ENCODE measurements at places on chromosomes 11 and 22.
A peak's percentile ranks its signal among the peaks of the same experiment; 100 is the strongest.

DNA sequence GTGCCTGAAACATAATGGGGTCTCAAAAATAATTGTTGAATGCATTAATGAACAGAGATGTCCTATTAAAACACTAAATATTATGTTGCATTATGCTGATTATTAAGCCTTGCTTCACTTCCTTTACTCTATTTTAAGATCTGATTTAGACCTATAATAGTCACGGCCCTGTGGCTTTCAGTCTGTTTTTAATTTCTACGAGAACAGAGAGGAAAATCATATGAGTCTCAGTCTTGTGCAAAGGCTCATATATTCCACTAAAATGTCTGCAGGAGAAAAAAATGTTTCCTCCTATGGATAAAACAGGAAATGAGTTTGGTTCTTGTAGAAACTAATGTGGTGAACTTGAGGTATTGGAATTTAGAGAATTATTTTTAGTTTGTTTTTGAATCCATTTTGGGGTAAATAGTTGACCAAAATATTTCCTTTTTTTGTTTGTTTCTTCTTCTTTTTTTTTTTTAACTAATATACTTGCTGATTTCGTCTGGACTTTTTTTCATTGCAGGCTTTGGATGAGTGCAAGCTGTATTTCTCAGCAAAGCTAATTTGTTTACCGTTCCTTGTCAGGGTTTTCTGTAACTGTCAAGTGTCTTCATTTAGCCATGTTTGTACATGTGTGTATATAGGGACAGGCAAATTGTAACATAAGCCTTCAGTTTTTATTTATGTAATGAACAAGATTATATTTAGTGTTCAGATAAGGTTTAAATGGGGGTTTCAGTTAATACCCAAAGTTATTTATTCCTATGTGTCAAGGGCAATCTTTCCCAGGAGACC, 139.1 kb upstream of the DDI1 start:
- no peak for DNase-seq

DNA sequence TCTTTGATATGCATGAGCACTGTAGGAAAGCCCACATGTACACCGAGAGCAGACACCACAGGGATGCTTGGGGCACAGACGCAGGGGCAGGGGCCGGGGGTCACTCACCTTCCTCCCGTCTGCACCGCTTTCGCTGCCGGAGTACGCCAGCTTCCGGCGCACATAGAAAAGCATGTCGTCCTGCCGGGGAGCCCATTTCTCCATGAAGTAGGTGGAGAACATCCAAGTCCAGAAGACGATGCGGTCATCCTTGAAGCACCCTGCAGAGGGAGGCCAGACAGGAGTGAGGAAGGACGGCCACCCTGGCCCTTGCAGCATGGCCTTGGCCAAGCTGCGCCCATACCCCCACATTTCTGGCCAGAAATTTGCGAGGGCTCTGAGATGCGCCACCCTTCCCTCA, 28.8 kb downstream of the KIAA0930 start:
- DNase-seq: no peak

GRCh38 chr11:34343153-34343552, 14.7 kb downstream of the ABTB2 start:
- no peak for DNase-seq

DNA sequence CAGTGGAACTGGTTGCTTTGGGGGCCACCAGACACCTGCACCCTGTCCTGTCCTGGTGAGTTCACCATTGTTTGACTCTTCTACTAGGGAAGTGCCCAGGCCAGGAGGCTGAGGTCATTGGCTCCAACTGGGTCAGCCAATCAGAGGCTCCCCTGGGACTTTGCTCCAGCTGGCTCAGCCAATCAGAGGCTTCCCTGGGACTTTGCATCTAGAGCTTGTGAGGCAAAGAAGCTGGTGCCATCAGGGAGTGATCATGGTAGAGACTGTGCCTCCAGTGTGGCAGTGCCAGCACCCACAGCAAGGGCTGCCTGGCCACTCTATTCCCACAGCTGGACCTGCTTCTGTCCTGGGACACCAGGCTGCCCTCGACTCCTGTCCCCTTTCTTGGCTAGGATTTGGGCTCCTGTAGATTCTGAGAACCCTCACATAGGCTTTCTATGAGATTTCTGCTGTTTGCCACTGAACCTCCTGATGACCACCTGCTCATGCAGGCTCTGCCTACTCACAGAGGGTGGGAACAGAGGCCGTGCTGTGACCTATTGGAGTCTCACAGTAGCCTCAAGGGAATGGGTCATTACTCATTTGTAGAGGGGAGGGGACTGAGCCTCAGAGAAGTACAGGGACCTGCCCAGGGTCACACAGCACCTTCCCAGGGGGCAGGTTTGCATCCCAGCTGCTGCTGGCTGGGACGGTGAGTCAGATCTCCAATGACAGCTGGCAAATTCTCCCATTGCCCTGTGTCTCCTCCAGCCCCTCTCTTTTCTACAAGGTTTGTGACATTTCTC, 59.2 kb upstream of the SHISAL1 start:
- no peak for DNase-seq

- no peak for DNase-seq
Measured at GRCh38 chr11:124672536-124673215, 863 bp downstream of the SIAE start.

DNA sequence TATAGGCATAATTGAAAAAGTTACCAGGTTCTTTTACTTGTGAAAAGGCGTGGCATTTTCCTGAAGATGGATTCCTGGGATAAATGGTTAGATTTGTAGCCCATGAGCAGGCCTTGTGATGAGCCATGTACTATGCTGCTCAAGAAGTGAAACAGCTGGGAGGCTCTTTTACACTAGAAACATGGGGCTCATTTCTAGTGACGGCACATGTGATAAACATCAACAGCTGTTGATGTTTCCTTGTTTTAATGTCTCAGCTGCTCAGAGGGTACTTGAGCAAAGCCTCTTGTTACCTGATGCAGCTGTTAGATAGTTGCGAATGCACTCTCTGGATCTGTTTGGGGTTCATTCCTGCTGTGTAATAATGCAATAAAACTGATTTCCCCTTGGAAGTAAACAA, 396.8 kb downstream of the GUCY1A2 start:
- no peak for DNase-seq

GRCh38 chr11:16853859-16854258, 115.4 kb downstream of the C11orf58 start:
- DNase-seq: no peak

DNA sequence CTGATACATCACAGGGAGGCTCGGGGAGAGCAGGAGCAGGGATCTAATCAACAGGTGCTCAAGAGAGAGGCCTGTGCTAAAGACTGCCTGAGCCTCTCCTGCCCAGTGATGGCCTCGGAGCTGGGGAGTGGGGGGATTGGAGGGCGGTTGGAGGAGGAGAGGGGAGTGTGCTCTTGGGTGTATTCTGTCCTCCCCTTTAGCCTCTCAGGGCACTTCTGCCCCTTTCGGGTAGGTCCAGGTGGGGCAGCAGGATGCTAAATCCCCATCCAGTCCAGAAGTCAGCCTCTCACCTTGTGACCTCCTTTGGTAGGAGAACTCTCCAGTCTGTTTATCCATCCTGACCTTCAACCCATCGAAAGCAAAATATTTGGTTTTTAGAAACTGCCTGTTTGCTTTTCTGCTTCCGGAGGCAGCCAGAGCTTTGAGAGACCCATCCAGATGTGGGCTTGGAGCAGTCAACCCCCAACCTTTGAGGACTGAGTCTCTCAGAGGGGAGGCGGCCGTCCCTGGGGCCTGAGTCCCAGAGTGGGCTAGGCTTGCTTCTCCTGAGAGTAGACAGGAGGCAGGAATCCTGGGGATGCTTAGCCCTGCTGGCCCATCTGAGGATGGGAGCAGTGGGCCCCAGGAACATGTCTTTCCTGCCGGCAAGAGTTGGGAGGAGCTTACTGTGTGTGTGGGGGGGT, 105.2 kb upstream of the SYT13 start:
- DNase-seq: no peak

- DNase-seq: no peak
Measured at GRCh38 chr11:85791409-85791990, 19.4 kb downstream of the SYTL2 start.

DNA sequence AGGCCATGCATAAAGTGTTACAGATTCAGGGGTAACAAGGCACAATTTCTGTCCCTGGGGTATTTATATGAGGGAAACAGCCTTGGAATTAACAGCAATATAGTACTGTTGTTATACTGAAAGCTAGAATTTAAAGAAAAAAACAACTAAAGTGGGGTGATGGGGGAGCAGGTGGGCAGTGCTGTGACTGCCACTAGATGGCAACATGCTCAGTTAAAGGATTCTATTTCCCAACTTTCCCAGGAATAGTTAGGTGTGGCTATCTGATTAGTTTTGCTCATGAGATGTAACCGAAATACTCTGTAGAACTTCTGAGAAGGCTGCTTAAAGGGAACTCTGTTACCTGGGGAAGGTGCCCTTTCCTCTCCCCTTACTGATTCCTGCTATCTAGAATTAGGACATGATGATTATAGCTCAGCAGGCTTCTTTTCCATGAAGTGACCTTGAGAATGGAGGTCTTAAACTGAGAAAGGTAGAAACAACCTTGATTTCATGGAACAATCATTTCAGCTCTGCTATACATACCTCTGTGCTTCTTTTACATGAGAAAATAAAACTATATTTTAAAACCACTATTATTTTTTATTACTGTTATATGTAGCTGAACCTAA, 102.6 kb downstream of the RELT start:
- no peak for DNase-seq

DNA sequence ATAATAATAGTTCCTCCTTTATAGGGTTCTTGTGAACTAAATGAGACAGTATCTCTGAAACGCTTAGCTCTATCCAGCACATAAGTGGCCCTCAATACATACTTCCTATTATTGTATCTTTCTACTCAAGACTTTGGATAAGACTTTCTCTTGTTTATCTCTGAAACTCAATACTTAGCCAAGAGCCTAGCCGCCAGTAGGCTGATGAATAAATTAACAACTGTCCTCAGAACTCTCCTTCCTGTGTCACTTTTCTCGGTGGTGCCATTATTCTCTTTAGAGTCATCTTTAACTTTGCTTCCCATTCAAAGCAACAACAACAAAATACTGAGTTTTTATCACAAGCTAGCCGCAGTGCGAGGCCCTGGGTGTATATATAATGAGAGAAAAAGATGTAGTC, 86.9 kb downstream of the FAM83F start:
- no peak for DNase-seq

- peak; percentile 26 for DNase-seq
Measured at GRCh38 chr22:26671317-26672059, 14.1 kb downstream of the MIAT start.

DNA sequence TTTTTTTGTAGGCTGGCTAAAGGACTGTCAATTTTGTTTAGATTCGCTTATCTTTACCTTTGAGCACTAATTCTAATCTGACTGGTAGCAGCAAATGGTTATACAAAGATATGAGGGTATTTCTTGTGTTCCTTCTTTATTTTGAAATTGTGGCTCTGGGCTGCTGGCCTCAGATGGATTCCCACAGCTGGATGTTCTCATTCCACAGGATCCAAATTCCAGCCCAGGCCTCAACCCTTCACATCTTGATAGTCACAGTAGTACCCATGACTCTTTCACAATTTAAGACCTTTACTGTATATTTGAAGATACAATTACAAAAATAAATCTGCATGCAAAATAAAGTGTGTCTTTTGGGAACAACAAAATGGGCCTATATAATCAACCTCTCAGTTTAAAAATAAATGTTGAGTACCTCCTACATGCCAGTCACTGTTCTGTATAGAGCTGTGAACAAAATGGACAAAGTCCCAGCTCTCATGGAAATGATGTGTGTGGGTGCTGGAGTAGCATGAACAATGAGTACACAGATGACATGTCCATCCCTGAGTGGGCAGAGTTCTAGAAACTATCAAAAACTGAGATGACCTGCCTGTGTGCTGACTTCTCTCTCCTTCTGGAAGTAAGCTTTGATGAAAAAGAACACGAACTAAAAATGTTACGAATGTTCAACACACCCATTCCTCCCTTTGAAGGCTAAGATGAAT, 51.7 kb upstream of the FBXO3 start:
- DNase-seq: no peak

GRCh38 chr22:27845644-27846043, 44.1 kb upstream of the MN1 start:
- no peak for DNase-seq

- no peak for DNase-seq
Measured at GRCh38 chr22:19109198-19110063, 12.8 kb downstream of the DGCR2 start.

DNA sequence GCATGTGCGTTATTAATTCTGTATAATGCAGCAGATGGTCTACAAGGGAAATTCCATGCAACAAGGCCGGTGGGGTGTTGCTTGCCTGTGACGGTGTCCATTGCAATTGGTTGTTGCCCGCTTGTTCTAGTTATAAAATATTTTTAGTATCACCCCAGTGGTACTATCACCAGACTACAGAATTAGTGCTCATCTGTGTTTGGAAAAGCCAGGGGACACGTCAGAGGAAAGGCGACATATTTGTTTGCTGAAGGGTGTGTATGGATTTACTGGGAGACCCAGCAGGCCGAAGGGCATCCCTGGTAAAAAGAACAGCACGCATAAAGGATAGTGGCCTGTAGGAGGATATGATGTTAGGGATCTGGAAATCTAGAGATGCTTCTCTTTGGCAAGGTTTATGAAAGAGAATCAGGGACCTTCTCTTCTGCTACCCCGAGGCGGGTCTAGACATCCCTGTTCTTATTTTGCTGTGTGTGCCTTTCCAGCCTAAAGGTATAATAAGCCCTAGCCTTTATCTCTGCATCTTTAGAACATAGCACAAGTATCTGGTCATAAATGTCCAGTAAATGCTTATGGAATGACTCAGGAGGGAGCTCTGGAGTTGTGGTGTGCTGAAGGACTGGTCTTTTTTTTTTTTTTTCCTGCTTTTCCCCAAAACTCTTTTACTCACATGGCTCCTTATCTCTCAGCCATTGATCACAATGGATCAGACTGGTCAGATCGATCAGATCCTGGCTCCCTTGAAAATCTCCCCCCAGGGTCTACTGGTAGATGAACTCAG, 90.9 kb downstream of the LDLRAD3 start:
- no peak for DNase-seq

GRCh38 chr11:125941619-125942611, 3.9 kb upstream of the VSIG10L2 start:
- DNase-seq: no peak

GRCh38 chr11:85651118-85651517, 3.4 kb downstream of the TMEM126A start:
- DNase-seq: no peak

GRCh38 chr11:20363500-20364340, at the start of gene HTATIP2:
Gene HTATIP2, plus strand, starts transcription at chr11:20363714. Its CDS starts 524 bp downstream, at chr11:20364238.
- DNase-seq: peak; percentile 49
